Stimulated activated CD8-positive, alpha-beta memory T cell treated with anti-CD3 and anti-CD28 coated beads, Interleukin-7, amount 100 ng/mL, for 4 hours (primary cell): ENCODE measurements at places on chromosomes 3 and 15.
A peak's percentile ranks its signal among the peaks of the same experiment; 100 is the strongest.

DNA sequence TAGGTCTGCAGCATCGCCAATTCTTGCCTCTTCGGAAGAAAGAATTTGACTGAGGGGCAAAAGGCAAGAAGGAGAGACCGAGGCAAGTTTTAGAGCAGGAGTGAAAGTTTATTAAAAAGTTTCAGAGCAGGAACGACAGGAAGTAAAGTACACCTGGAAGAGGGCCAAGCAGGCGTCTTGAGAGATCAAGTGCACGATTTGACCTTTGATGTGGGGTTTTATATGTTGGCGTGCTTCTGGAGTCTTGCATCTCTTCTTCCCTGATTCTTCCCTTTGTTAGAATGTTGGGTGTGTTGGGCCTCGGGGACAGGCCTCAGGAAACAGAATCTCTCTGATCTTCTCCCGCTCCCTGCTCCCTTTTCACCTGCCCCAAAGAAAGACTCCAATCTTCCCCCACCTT lies 40.6 kb upstream of the FLNB start:
- DNase-seq, result no peak

GRCh38 chr3:89586256-89586655 lies 478.8 kb downstream of the EPHA3 start:
- no peak for DNase-seq

- no peak for DNase-seq
These were observed 631 bp downstream of the UBR1 start for GRCh38 chr15:43105077-43105736.

DNA sequence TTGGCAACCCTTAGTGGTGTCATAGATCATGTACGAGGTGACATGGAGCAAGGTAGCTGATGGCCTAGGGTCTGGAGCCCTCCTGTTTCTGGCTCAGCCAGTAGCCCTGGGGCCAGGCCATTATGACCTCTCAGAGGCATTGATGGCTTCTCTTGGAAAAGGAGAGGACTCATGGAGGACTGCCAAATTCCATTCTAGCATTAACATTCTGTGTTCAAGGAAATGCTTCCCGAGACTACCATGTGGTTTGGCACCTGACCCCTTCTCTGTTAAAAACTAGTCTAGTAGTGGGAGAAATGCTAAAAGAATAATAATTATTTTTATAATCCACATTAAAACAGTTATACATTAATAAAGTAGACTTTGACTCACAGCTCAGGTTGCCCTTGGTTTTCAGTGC lies 40.2 kb upstream of the ADAMTSL3 start:
- DNase-seq, result no peak

DNA sequence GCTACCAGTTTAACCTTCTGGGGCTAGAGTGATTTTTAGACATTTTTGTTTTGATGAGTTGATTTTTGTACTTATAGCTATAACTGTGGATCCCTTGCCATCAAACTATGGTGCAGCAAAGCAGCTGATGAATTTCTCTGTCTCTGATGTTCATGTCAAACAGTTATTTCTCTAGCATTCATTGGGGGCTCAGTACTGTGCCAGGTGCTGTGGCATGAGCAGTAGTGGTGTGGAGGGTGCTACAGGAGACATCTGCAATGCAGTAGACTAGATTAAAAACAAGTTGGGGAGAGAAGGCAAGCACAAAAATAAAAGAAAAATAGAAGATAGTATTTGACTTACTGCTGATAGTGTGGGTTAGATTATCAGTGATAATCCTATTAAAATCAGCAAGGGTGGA lies 95.3 kb downstream of the AKAP13 start:
- DNase-seq, result no peak

DNA sequence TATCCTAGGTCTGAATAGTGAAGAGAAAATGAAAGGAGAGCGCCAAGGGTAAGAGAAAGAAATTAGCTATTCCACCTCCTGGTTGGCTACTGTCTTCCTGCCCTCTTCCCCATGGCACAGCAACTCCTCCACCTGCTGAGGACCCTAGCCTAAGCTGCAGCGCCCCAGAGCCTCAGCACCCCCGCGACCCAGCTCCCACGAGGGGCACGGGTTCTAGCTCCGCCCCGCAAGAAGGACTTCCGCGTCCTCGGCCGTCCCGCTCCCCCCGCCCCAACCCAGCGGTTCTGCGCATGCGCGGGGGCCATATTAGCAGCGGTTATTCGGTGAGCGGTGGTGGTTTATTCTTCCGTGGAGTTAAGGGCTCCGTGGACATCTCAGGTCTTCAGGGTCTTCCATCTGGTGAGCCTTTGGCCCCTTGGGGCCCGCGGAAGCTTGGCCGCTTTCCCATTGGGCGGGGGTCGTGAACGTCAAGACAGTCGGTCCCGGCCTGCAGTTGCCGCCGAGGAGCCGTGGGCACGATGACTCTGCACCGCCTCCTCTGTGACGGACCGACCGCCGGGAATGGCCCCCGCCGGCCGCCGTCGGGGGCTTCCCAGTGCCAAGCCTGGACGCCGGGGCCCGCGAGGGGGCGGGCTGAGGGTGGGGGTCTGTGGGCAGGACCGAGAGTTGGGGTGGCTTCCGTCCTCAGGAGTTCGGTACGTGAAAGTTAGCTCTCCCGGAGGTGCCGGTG lies at the start of gene PSMA4:
PSMA4 (plus strand) TSS at position 304 of the 730 bp plus-strand sequence. CDS start 1,484 bp downstream, outside the sequence.
- peak; percentile 91 for DNase-seq

GRCh38 chr3:126999383-126999782 lies 16.5 kb downstream of the PLXNA1 start:
- no peak for DNase-seq

DNA sequence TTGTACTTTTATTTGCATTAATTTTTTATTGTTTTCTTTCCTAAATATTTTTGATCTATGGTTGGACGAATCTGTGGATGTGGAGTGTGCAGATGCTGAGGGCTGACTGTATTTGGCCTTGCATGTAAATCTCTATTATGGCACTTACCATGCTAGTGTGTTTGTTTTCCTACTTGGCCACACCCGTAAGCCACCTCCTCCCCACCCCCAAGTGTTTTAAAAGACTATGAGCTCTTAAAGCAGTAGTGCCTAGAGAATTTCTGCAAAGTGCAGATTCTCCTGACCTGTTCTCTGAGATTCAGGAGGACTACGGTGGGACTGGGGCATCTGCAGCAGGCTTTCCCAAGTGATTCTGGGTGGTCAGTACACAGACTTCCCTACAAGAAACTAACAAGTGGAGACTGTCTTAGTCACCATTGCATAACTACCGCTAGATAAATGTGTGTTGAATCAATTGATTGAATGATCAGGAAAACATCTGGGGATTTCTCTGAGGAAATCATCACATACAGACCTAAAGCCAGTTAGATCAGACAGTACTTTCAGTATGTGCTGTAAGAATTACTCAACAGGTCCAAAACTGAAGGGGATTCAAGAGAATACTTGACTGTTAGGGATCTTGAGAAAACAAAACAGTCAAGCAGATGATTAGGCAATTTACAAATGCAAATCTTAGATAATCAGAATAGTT lies 6.2 kb upstream of the TIPARP start:
- no peak for DNase-seq

GRCh38 chr3:30273304-30274072 lies 332.9 kb upstream of the TGFBR2 start:
- no peak for DNase-seq

DNA sequence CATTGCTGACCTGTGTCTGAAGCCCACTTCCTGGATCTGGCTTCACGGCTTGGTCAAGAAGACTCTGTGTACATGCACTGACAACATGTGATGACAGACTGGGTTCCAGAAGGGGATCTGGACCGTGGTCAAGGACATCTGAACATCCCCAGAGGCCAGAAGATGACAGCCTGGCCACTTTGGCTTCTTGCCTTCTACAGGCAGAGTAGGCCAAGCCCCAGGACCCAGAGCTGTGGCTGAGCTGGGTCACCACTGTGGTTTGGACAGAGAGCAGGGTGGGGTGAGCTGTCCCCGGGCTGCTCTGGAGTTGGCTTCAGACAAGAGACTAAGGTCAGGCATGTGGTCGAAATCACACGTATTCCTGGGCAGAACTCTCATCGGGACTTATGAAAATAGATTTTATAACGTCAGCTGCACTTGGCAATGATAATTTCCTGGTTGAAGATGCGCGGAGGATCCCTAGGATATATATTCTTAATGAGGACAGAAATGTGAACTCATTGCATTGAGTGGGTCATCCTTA lies 114.1 kb upstream of the FRMD4B start:
- DNase-seq, result no peak

DNA sequence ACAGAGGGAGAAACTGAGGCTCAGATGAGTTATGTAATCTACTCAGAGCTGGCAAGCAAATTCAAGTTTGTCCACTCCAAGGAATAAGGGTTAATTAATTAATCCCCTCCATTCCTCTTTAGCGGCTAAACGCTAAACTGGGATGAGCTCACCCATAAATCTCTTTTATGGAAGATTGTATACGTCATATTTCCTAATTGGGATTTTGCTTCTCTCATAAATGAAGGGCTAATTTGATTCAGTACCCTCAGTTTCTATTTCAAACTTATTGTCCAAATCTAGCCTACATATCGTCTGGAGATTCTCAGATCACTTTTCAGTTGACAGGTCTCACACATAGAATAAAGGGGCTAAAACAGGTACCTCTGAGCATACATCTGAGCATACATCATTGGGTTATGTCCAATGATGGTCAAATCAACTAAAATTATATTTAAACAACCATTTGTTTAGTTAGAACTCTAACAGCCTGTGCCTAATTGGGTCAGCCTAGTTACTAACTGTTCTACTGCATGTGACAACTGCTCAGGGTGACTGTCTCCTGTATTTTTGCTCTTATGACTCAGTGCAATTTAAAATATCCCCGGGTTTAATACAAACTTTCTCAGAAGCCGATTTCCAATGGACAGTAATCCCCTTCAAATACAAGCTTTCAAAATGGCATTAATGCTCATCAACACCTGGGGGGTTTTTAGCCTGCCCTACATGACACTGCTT lies 57.6 kb upstream of the PLXND1 start:
- no peak for DNase-seq

DNA sequence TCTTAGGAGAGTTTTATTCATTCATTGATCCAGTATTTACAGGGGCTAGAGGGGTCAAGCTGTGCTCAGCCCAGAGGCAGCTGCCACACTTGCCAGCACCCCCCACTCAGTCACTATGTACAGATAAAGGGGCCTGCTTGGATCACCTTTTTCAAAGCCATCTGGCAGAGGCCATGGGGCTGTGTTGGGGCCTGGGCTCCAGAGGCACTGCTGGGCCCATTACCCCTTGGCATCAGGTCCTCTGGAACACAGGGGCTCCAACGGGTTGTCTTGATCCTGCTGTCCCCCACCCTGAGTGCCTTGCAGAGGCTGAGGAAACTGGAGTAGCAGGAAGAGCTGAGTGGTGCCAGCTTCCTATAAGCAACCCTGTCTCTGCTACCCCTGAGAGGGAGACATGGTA lies 43.9 kb downstream of the SEMA3G start:
- no peak for DNase-seq

GRCh38 chr3:15812183-15812582 lies 14.4 kb upstream of the ANKRD28 start:
- no peak for DNase-seq

DNA sequence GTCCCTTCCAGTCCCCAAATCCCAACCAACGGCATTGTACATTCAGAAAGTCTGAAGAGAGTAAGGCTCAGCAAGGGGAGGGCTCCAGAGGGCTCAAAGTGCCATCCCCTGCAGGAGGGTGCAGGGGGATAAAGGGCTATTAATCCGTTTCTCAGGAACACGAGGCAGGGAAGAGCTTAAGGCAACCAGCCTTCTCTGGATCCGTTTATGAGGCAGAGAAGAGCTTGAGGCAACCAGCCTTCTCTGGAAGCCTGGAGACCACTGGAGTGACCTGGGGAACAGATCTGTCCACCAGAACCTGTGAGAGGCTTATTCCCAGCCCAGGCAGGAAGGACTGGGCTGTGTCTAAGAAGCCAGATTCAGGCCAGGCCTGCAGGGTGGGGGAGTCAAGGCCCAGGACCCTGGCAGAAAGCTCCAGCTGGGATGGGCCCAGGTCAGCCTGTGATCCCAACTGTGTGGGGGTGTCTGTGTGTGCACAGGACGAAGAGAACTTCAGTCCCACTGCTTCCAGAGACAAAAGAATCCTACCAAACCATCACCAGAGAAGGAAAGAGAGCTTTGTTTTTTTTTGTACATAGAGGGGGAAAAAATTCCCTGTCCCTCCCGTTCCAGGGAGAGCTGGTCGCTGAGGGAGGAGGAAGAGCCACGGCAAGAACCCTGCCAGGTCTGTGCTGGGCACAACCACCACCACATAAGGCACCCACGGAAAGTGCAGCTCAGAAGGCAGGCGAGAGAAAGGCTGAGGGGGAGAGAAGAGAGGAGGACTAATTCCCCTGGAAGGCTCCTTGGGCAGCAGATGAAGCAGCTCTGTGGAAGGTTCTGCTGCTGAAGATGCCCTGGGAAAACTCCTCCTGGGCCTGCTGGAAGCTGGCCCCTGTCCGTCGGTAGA lies 1.6 kb upstream of the ULK3 start:
- no peak for DNase-seq

- no peak for DNase-seq
These were observed 243.5 kb downstream of the NFKBIZ start for GRCh38 chr3:102092617-102093466.

DNA sequence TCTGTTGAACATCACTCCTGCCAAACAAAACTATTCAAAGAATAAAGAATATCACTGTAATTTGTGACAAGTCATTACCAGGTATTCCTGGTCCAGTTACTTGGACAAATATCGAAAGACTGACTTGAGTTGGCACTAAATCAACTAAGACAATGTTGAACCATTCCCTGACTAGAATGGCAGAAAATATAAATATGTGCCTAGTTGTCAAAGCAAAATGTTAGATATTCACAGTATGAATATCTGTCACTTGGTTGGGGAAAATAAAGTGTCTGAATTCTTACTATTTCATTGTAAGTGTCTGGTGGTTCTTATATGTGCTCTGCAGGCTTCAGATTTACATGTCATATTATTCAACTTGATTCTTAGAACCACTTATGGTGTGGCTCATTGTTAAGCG lies 470.2 kb downstream of the NAALADL2 start:
- no peak for DNase-seq

GRCh38 chr3:13015286-13016082 lies 57.7 kb downstream of the IQSEC1 start:
- DNase-seq, result no peak

- DNase-seq, result no peak
These were observed 9.5 kb downstream of the IFT122 start for GRCh38 chr3:129449279-129450115.

- DNase-seq, result peak; percentile 55
These were observed 99.2 kb upstream of the TRPM1 start for GRCh38 chr15:31200735-31201151.

GRCh38 chr3:13234666-13235065 lies 161.4 kb upstream of the IQSEC1 start:
- DNase-seq, result no peak

GRCh38 chr3:49024449-49024848 lies 2.5 kb downstream of the NDUFAF3 start:
- no peak for DNase-seq

- no peak for DNase-seq
These were observed at the start of gene AMOTL2 for GRCh38 chr3:134374105-134374790. Gene AMOTL2, minus strand, starts transcription at chr3:134374447. Its CDS starts 3,014 bp downstream, at chr3:134371433.

GRCh38 chr15:93987068-93987467 lies 244.3 kb upstream of the MCTP2 start:
- DNase-seq, result no peak

GRCh38 chr3:11601446-11602238 lies 42.1 kb downstream of the VGLL4 start:
- DNase-seq, result peak; percentile 19
